ENCODE measurements at places on chromosomes 7 and 10.

DNA sequence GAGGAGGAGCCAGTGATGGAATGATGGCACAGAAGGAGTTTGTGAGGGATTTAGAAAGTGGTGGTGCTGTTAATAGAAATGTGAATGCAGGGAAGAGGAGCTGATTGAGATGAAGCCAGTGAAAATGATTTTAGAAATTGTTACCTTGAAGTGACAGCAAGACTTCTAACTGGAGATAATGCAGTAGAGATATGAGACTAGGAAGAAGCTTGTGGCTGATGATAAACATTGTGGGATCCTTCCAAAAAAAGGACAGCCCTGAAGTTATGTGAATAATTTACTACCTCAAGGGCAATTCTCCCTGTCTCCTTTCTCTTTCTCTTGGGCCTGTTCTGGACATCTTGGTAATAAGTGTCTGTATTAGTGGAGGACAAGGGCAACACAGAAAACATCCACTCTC lies 138.6 kb downstream of the LSMEM1 start:
- DNase-seq = no peak

- no peak for DNase-seq
These were observed 851.5 kb upstream of the COBL start for GRCh38 chr7:52168085-52168484.

GRCh38 chr7:29965030-29965429 lies 24.6 kb downstream of the SCRN1 start:
- DNase-seq = no peak

DNA sequence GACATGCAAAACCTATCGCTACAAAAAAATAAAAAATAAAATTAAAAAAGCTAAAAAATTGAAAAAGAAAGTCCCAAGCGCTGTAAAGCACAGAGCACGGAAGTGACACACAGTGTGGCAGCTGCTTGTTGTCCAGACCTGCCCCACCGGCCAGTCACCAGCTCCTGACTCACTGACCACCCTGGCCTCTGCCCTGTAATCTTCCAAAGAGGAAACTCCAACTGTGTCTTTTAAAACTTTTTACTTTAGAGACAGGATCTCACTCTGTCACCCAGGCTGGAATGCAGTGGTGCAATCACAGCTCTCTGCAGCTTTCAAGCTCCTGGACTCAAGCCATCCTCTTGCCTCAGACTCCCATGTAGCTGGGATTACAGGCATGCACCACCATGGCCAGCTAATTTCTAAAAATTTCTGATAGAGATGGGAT lies 23.6 kb downstream of the GNA12 start:
- DNase-seq = no peak

GRCh38 chr7:26100406-26101339 lies 51.3 kb upstream of the NFE2L3 start:
- DNase-seq = no peak

DNA sequence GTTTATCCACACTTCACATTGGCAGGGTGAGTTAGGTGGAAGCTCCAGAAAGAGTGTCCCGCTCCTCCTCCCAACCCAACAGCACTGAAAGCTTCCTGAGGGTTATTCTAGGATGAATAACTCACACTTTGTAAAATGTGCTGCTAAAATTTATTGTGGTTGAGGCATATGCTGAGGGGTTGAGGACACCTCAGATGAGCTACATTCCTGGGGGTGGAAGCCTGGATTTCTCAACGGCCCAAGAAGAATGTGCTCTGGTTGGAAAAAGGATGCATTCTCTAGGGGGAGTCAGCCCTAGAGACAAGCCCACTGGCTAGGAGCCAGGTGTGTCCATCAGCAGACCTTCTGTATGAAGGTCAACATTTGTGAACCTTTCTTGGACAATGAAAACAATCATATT lies 91.5 kb upstream of the PDE1C start:
- DNase-seq = no peak

DNA sequence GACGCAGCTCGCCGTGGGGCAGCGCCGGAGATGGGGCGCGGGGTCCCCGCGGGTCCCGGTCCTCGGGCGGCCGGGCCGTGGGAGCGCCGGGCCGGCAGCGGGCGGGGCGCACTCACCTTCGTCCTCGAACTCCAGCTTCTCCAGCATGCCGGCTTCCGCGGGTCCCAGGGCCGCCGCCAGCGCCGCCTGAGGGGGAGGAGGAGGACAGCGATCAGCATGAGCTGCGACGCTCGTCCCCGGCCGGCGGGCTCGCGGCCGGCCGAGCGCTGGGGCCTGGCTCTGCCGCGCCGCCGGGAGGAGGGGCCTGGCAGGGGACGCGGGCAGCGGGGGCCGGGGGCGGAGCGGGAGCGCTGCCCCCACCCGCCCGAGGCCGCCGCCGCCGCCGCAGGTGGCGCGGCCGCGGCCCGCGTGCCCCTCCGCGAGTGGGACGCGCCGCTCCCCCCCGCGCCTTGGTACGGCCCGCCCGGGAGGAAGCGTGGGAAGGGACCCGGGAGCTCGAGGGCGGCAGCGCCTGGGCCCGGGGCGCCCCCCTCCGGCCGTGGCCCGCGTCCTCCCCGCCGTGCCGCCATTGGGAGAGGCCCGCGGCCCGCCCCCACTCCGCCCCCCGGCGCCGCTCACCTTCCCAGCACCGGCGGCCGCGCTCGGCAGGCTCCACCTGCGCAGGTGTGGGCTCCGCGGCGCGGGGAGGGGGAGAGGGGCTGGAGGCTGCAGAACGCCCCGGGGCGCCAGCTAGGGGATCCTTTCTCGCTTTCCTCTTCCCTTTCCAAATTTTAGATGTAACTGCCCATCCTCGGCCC lies 112.5 kb upstream of the RHEB start:
- peak; percentile 91 for DNase-seq

DNA sequence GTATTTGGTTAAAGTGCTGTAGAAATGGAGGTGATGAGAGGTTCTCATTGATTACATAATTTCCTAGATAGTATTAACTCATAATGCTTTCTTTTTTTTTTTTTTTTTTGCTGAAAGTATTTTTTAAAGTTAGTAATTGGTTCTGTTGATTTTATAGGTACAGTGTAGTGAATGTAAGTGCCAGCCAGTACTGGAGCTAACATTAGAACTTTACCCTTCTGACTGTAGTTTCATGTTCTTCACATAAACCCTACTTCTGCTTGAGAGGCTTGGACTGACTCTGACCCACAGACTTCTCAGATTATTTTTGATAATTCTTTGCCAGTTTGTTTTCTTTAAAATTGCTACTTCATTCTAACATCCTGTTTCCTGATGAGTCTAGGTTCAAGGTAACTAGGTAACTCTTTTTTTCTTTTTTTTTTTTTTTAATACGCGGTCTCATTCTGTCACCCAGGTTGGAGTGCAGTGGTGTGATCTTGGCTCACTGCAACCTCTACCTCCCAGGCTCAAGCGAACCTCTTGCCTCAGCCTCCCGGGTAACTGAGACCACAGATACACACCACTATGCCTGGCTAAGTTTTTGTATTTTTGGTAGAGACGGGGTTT lies 92.2 kb upstream of the OIT3 start:
- DNase-seq = no peak

DNA sequence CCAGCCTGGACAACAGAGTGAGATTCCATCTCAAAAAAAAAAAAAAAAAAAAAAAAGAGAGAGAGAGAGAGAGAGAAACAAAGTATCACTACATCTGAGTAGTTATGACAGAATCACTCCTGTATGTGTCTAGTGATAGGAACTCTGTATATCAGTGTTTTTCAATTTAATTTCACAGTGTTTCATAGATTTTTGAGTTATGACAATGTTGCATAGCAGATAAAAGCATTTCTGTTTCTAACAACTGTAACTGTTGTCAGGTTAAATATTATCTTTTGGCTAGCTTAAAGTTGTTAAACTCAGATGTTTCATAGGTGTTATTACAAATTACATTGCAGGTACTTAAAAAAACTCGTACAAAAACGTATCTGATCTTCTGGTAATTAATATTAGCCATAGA lies 60.3 kb downstream of the PLXDC2 start:
- DNase-seq = no peak

- no peak for DNase-seq
These were observed 24.1 kb downstream of the GRIFIN start for GRCh38 chr7:2452074-2452507.

DNA sequence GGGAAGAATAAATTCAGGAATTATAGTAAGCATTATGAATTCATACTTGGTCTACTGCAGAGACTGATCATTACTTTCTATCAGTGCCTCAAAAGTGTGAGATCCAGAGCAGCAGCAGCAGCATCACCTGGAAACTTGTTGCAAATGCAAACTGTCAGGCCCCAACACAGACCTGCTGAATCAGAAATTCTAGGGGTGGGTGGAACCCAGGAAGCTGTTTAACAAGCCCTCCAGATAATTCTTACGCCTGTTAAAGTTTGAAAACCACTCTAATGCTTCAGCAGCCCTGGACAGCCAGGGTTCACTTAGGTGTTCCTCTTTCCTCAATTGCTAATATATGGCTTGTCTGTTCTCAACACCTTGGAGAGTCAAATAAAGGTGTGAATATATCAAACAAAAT lies 19.5 kb downstream of the CACUL1 start:
- no peak for DNase-seq

- DNase-seq = no peak
These were observed 56.2 kb upstream of the DPYSL4 start for GRCh38 chr10:132130286-132131265.

Measured in activated CD4-positive, CD25-positive, alpha-beta regulatory T cell treated with anti-CD3 and anti-CD28 coated beads, Interleukin-2, amount 50 U/mL, for 72 hours (primary cell).